Mesangial cell (primary cell): ENCODE measurements at places on chromosomes 3 and 15. TPM values are rescaled to one million over a fixed set of nuclear protein-coding genes. Genes with fewer than 3 reads are reported as not detected.

The ATP13A5 gene
- total RNA-seq, result not detected in 2 replicates

The DAPK2 gene
- 0.16 and 0.38 TPM in 2 replicates for total RNA-seq

The CFAP100 gene
- not detected in 2 replicates for total RNA-seq

The BOC gene
- total RNA-seq, result 2.6 and 7.6 TPM in 2 replicates

The GABRR3 gene
- not detected in 2 replicates for total RNA-seq

The HACD2 gene
- 13.7 and 19.1 TPM in 2 replicates for total RNA-seq

The ERICH6 gene
- total RNA-seq, result not detected in 2 replicates
